ENCODE measurements at places on chromosomes 1 and 21.
A peak's percentile ranks its signal among the peaks of the same experiment; 100 is the strongest.

DNA sequence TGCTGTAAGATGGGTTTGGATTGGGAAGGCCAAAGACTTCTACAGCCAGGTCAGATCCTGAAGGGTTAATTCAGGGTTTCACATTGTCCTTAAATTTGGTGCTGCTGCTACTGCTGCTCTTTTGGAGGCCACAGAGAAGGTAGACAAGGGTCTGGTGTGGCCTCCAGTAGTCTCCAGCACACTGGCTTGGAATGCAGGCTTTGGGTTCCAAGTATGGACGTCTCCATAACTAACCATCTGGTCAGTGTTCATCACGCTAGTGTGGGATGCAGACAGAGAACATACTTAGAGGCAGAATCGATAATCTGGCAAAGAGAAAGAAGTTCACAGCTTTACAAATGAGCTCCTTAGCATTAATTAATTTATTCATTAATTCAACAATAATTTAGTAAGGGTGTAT is 154.1 kb downstream of the ZBTB18 start:
- no peak for DNase-seq

DNA sequence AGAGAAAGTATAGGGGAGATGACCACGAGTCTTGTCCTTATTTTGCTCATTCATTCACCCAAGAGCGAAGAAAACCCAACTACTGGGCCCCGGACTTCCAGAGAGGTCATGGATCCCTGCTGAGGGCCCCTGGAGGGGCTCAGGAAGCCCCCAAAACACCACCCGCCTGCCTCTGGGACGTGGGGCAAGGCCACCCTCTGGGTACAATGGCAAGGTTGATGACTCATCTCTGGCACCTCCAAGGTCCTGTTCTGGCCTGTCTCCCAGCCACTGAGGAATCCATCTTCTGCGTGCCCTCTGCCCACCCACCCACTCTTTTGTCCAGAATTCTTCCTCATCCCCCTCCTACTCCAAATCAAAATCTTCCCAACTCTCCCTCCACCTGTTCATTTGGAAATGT is 21.3 kb upstream of the PRDM15 start:
- DNase-seq, result no peak

DNA sequence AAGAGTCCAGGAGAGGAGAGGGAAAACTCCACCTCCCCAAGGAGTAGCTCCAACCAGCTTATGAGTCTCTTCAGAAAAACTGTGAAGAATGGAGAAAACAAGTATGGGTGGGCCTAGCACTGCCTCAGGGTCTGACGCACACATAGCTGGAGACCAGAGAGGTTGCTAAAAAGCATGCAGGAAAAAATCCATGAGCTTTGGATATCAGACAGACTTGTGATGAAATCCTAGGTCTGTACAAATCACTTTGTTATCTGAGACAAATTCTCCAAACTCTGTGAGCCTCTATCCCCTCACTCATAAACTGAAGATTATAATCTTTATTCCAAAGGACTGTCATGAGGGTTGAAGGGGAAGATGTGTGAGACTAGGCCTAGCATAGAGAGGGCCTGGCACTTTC is 141.5 kb upstream of the FGGY start:
- no peak for DNase-seq

DNA sequence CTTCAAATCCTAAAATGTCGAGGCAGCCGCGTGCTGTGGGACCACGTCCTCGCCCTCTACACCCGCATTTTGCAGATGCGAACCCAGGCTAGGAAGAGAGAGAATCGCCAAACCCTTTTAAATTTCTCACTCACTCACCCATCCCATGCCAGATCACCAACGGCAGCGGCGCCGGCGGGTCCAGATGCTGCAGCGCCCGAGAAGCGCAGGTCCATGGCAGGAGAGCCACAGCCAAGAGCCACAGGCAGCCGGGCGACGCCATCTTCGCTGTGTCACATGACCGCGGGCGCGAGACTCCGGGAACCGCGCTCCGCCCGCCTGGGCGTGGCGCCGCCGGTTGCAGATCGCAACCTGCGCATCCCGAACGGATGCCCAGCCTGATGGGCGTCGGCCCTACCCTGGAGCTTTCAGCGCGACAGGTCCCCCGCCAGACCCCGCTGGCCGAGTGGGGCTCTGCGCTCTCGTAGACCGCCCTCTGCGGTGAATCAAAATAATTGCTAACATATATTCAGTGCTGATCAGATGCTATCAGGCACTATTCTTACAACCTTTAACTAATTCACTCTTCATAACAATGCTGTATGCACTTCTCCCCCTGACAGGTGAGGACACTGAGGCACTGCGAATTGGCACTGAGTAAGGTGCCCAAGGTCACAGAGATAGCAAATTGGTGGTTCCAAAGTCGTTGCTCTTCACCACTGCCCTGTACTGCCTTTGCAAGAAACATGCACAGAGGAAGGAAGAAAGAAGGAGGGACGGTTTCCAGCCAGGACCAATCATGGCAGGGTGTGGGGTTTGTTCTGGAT is at the start of gene PPT1:
Gene PPT1, minus strand, starts transcription at position 276 of the 806 bp plus-strand sequence. Its CDS starts 14 bp downstream, at position 262.
- DNase-seq, result peak; percentile 64

DNA sequence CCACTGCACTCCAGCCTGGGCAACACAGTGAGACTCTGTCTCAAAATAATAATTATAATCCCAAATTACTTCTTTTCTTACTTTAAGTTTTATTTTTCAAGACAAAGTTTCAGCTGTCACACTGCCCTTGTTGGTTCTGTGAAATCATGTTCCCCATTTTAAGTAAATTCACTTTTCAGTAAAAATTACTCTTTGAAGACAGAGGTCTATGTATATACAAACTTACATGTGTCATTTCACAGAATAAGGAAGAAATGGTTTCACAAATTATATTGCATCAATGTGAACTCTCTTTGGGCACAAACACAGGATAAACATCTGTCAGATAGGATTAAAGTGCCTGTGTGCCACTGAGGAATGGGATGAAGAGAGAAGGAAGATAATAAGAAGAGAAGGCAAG is 33.1 kb upstream of the ETS2 start:
- DNase-seq, result no peak

DNA sequence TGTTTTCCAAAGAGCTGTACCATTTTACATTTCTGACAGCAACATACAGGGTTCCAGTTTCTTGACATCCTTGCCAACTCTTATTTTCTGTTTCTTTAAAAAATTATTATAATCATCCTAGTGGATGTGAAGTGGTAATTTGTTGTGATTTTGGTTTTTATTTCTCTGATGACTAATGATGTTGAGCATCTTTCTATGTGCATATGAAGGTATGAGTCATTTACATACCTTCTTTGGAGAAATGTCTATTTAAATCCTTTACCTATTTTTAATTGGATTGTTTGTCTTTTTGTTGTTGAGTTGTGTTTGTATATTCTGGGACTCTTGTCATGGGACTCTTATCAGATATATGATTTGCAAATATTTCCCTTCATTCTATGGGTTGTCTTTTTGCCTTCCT is 20.8 kb upstream of the MPC2 start:
- DNase-seq, result peak; percentile 10

DNA sequence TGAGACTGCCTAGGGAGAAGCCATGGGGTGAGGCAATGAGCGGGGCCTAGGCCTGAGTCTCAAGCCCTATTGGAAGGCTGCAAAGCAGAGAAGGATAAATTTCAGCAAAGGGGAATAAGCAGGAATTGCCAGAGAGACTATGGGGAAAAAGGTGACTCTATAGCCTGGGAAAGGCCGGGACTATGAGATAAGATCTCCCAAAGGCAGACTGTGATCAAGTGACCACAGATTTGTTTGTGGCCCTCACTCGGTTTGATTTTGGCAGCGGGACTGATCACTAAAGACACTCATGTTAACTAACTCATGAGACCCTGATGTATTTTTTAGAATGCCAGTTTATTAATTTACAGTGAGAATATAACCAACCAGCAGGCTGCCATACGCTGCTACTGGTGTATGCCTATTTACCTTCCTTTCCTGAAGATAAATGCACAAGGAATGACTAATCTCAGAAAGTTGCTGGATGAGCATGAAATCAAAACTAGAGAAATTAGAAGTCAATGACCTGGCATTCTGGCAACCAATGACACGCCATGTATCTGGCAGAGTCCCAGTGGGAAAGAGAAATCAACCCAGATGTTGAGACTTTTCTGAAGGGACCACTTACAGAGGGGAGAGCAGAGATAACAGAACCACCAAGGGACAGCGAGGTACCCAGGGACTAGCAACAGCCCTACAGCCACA is 4.3 kb downstream of the HSF2BP start:
- peak; percentile 70 for DNase-seq

- no peak for DNase-seq
These were observed 19.6 kb downstream of the CA6 start for GRCh38 chr1:8965121-8965820.

DNA sequence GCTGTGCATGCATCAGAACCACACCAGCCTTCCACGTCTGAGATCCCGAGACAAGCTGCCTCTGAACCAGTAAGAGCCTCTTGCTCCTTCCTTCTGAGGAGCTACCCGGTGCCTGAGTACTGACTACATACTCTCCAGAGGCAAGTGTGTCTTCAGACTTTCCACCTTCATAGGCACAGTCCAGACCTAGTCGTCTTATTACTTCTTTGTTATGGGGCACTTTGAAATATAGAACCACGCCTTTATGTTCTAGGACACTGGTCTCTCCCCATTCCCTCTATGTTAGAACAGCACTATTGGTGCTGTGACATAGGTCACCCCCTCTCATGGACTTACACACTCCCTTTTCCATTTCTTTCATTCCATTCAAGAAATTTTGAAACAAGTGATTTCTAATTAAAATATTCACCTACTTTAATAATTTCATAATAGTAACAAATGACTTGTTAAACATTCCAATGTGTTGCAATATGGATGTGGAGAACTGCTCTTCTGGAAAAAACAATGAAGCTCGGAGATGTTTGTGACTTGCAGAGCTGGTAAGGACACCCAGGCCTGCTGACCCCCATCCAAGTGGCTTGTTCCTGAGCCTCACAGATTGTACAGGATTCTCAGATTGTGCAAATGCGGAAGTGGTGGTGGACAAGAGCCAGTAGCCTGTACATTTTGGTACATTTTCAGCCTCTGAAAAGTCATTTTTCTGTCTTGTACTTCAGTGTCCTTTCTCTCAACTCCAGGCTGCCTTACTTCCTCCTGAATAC is 76.1 kb upstream of the SIPA1L2 start:
- no peak for DNase-seq

DNA sequence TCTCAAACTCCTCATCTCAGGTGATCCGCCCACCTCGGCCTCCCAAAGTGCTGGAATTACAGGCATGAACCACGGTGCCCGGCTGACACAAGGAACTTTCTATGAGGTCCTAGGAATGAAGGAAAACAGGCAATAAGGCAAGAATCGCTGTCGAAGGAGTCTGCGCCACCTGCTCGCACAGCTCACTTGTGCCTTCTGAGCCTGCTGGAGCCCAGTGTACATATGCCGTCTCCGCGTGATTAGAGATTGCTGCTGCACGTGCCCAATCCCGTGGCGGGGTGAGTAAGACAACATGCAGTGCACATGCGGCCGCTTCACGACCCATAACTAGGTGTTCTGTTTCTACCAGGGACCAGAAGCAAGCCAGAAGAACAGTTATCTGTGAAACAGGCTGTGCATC is 24.3 kb downstream of the H3-3A start:
- no peak for DNase-seq

DNA sequence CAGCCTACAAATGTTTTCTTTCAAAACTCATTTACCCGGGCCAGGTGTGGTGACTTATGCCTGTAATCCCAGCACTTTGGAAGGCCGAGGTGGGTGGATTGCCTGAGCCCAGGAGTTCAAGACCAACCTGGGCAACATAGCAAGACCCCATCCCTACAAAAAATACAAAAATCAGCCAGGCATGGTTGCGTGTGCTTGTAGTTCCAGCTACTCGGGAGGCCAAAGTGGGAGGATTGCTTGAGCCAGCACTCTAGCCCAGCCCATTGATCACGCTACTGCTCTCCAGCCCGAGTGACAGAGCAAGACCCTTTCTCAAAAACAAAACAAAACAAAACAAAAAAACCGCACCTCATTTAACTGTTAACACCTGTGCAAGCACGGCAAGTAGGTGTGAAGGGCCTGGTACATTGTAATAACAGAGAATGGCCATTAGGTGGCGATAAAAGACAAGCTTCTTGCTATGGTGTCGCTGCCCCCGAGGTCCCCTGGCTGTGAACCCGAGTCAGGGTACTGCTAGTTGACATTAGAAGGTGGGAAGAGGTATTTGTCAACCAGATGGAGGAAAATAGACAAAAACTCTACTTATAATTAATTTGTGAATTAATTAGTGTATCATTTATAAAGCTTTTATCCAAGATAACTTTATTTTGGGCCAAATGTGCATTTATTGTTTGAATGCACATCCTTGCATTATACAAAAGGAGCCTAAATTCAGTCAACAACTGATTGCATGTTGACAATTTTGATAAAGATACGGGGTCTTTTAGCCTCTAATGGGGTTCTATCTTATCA is 66.5 kb downstream of the SH3BGR start:
- DNase-seq, result peak; percentile 46

DNA sequence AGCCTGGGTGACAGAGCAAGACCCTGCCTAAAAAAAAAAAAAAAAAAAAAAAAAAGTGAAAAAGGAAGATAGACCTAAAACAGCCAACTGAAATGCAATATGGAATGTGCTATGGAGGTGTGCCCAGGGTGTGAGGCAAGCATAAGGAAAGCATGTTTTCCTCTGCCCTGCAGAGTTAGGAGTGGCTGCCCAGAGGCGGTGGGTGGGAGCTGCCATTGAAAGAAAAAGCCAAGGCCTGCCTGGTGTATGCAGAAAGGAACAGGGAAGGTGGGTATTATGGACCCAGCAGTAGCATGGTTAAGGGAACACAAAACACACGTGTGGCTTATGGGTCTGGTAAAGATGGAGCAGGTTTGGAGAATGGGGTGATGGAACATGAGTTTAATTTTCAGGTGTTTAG is 8.9 kb downstream of the CD244 start:
- DNase-seq, result no peak

DNA sequence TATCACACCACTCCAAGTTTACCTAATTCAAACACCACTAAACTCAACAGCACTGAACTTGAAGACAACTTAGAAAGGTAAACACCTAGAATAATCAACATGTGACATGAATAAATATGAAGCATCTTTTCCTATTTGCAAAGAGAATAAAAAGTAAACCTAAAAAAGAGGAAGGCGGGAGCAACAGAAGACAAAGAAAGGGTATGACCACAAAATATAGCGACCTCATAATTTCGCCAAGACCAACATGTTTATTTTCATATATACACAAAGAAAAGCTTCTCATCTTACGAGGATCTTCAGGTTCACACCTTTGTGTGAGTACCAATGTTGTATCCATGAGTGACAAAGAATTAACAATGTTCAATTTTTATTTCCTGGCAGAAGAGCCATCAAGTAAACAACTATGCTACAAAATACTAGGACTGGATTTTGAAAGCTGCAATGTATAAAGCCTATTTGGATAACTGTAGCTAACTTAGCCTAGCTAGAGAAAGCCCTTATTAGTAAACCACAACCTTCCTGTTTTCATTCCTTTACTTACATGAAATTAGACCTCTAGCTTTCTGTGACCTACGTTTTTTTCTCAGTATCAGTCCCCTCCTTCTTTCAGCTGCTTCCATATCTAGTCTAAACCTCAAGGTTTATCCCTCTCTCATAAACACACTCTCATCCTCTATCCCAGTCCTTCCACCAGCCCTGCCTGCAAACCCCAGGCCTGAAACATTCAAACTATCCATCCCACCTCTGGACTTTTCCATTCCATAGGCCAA is 21.3 kb upstream of the PHTF1 start:
- DNase-seq, result peak; percentile 9

Data from fibroblast of skin of right quadriceps (primary cell).